B cell (primary cell): ENCODE measurements at places on chromosomes 5 and 9.

- no peak for DNase-seq
These were observed 246.0 kb upstream of the KIF2A start for GRCh38 chr5:62059960-62060359.

DNA sequence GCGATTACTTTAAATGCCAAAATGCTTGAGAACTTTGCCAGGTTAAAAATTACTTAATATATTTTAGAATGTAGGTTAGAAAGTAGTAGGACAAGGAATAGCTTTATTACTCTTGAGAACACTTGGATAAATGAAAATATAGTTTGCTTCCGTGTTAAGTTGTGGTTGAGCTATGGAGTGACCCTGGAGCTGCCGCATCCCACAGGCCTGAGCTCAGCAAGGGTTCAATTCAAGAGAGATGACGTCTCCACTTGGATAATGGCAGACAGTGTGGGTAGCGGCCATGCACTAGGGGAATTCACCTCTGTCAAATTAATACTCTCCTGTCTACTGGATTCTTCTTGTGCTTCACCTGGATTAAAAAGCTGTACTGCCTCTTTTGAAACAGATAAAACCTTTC is 105.0 kb downstream of the GAPVD1 start:
- no peak for DNase-seq

DNA sequence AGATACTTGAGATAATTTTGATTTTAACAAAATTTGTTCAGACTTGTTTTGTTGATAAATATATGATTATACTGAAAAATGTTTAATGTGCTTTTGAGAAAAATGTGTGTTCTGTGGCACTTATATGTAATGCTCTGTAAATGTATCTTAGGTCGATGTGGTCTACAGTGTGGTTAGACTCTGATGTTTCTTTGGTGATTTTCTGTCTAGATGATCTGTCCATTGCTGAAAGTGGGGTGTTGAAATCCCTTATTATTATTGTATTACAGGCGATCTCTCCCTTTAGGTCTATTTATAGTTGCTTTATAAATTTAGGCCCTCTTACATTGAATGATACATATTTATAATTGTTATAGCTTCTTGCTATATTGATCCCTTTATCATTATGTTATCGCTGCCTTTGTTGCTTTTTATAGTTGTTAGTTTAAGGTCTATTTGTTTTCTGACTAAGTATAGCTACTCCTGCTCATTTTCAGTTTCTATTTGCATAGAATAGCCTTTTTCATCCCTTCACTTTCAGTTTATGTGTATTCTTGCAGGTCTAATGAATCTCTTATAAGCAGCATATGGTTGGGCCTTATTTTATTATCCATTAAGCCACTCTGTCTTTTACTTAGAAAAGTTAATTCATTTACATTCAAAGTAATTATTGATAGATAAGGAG is 124.3 kb downstream of the MRPS30 start:
- DNase-seq = no peak

DNA sequence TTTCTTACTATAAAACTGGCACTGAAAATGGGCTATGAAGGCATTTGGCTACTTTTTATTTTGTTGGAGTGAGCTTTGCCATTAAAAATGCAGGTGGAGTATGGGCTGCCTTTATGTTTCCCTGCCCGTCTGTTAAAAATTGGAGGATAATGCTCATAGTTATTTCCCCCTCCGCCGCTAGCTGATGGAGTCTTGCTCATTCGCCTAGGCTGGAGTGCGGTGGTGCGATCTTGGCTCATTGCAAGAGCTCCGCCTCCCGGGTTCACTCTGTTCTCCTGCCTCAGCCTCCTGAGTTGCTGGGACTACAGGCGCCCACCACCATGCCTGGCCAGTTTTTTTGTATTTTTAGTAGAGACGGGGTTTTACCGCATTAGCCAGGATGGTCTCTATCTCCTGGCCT is 8.6 kb downstream of the G3BP1 start:
- no peak for DNase-seq

DNA sequence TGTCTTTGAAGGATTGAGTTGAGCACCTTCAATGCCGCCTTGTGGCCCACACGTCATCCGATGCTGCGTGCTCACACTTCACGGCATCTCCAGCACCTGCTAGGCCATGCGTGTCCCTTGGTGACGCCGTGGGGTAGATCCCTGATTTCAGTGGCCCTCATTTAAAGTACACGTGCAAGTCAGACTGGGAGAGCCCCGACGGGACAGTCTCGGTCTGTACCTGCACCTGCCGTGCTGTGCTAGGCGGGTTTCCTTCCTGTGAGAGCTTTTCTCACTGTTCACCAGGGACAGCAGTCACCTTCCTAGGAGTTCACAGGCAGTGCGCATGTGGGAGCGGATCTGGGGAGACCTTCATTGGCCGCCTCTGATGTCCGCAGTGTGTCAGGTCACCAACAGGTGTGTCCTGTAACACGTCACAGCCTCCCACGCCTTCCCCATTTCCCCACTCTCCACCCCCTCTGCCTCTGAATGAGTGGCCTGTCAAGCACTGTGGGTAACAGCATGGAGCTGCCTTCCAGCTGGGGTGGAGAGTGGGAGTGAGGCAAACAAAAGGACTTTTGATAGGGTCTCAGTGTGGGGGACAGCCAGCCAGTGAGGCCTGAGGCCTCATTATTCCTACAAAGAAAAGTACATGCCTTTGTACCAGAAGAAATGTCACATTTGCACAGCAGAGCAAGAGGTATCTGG is 236.4 kb downstream of the FANCC start:
- no peak for DNase-seq

- DNase-seq = no peak
These were observed 28.2 kb downstream of the DBH start for GRCh38 chr9:133664173-133665050.

DNA sequence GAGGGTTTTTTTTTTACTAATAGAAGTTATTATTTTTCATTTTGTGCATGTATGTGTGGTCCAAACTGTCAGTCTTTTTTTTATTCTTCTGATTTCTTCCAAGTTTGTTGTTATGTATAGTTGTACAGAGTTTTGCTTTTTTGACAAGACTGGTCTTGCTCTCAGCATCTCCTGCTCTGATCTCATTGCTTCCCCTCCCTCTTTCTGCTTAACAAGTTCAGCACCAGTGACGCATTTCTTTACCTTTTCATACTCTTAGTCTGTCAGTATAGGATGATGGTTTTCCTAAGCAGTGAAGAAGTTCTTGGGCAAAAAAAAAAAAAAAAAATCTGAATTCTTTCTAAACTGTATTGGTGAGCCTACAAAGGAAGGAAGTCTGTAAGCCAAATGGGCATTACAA is 135.1 kb downstream of the CD180 start:
- DNase-seq = no peak

DNA sequence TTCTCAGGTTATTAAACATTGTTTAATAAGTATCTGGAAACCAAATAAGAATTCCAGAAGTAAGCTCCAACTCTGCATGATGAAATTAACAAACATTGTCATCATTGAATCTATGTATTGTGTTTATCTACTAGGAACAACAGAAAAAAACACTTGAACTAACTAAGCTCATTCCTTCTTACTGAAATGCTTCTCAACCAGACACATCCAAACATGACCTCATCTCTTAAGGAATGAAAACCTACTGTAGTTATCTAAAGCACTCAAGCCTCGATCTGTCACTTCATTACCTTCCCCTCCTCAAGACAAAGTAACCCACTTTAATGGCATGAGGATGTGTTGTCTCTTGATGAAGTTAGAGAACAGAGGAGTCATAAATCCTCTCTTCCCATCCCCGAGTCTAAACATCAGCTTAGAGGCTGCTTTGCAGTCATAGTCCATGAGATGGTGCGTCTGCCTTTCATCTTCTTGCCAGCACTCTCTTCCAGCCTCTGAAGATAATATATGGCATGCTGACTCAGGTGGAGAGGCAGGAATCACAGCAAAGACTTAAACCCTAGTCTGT is 86.5 kb downstream of the CEMIP2 start:
- DNase-seq = no peak

DNA sequence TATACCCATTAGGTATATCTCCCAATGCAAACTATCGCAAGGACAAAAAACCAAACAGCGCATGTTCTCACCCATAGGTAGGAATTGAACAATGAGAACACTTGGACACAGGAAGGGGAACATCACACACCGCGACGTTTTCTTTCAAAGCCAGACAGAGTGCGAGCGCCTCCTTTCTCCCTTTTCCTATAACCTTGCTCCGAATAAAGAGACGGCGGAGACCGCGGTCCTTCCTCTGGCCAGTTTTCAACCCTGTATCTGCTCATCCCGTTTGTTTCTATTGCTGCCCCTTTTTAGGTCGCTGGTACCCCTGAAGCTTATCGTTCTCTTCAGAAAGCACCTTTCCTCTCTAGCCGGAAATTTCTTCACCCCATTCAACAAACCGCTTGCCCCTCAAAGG is 1.3 kb downstream of the LVRN start:
- no peak for DNase-seq

- DNase-seq = no peak
These were observed 2.0 kb downstream of the NRG2 start for GRCh38 chr5:140041099-140041491.

DNA sequence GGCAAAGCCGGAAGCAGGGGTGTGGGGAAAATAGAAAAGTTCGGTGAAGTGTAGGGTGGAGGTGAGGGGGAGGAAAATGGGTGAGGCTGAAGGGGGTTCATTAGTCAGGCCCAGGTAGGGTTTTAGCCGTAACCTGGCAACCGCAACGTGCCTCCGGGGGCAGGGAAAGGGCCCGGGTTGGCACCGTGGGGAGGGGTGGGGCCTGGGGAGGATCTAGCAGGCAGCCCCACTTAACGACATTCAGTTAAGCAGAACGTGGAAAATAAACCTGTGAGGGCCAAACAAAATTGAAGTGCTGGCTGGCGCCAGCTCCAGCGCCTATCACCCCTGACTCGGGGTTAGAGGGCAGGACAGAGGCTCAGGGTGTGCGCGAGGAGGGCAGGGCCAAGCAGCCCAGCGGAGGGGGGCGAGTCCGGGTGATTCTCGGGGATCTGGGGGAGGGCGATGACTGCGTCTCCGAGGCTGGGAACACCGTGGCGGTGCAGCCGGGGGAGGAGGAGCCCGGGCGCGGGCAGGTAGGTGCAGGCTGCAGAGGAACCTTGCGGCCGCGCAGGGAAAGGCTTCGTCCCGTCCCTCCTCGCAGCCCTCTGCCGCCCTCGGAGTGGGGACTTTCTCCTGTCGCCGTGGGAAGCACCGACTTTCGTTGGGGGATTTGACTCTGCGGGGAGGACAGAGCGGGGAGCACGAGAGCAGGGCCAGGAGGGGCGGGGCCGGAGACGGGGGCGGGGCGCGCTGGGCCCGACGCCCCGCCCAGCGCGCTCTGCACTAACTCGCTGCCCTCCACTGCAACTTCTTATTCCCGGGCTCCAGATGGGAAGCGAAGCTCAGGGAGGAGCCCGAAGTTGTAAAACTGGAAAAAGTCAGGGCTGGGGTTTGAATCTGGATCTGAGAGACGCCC is 5.1 kb downstream of the RGS14 start:
- peak; percentile 75 for DNase-seq
